Activated CD4-positive, alpha-beta T cell treated with anti-CD3 and anti-CD28 coated beads, Interleukin-2, Interleukin-6, amounts not matched to agents 100 ng/mL and 50 ng/mL, durations not matched to agents 16 hours and 8 hours (primary cell): ENCODE measurements at places on chromosomes 13 and 19.

GRCh38 chr13:52411629-52412028 is 5.7 kb upstream of the THSD1 start:
- peak; percentile 55 for DNase-seq

DNA sequence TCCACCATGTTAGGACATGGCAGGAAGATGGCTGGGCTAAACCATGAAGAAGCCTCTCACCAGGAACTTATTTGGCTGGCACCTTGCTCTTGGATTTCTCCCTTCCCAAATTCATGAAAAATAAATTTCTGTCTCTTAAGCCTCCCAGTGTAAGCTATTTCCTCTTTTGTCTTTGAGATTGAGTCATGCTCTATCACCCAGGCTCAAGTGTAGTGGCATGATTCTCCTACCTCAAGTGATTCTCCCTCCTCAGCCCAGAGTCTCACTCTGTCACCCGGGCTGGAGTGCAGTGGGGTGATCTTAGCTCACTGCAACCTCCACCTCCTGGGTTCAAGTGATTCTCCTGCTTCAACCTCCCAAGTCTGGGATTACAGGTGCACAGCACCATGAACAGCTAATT is 12.6 kb downstream of the ZNF888 start:
- no peak for DNase-seq

DNA sequence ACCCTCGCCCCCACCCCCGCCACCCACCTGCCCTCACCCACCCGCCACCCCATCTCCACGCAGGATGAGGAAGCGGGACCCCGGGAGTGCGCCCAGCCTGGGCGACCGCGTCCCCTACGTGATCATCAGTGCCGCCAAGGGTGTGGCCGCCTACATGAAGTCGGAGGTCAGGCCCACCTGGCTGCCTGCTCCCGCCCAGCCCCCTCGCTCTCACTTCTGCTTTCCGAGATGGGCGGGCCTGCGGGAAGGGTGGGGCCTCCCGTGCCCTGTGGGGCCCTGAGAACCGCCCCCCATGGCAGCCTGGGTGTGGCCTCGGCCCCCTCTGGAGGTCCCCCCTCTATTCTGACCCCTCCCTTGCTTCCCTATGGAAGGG is 3.1 kb upstream of the SPIB start:
- DNase-seq, result no peak

GRCh38 chr13:44388427-44389059 is 14.9 kb downstream of the SERP2 start:
- DNase-seq, result no peak

GRCh38 chr13:100244431-100244830 is 155.5 kb downstream of the PCCA start:
- DNase-seq, result no peak

DNA sequence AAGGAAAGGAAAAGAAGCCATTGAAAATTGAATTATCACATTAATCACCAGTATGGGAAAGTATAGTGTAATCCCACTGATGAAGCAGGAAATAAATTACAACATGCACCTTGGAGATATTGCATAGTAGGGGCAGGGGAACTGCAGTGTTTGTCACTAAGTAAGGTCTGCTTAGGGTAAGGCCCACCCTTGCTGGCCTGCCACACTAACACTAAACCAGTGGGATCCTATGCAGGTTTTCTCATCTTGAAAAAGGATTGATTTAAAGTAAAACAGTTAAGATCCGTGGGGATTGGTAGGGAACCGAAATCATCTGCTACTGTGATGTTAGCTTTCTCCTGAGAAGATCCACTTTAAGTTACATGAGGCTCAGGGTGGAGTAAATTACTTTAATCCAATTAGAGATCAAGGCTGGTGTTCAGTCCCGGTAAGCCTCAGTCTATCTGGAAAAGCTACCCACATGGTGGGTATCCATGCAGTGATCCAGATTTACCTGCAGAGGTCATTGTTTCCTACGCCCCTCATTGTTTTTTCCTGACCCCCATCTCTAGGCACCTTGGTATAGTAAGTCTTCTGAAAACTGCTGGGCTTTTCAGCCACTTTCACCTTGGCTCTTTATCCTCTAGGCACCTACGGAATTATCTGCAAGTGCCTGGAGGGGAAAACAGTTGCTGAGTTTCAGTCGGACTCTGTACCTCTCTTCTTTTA is 1014.9 kb upstream of the ATXN8OS start:
- DNase-seq, result no peak

GRCh38 chr19:3350014-3350663 is 16.2 kb upstream of the NFIC start:
- DNase-seq, result no peak

DNA sequence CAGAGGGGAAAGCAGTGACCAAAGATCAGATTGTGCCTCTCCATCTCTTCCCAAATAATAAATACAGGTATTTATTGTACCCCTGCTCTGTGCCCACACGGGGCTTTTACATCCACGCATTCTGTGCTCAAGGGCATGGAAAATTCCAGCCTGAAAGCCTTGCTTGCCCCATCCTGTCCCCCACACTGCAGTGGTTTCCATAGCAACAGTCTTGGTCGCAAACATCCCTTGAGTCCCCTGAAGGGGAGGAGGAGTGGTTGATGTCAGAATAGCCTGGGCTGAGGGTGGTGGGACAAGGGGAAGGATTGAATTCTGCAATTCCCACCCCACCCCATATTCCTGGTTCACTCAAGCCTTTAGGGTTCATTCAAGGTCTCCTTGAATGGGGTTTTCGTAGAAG is 41.0 kb upstream of the USP29 start:
- DNase-seq, result no peak

DNA sequence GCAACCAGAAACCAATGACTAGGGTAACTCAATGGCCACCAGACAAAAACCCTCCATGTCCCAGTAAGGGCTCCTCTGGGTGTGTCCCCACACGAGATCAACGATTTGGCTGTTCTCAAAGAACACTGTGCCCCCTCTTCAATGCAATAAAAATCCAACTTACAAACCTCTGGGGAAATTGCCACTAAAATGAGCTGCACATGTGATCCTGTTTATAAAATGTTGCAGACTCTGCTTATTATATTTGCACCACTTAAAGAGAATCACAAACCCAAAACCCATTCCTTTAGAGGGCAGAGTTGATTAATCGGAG is 80.5 kb downstream of the STK24 start:
- DNase-seq, result no peak

GRCh38 chr19:43934055-43934984 is 762 bp downstream of the ZNF45 start:
- peak; percentile 6 for DNase-seq

DNA sequence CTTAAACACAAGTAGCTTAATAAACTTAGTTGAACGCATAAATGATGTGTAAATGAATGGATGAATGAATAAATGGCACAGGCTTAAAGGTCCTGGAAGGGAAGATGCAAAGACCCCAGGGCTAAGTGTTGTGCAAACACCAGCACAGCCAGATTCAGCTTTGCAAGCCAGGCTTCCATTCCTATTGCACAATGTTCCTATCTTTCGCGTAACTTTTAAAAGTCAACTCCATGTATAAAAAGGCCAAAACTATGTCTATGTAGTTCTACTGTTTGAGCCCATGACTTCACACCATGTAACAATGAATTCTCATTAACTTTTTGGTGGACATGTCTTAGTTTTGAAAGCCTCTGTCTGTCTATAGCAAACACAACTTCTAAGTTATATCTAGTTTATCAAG is 226.0 kb downstream of the NALCN start:
- no peak for DNase-seq

DNA sequence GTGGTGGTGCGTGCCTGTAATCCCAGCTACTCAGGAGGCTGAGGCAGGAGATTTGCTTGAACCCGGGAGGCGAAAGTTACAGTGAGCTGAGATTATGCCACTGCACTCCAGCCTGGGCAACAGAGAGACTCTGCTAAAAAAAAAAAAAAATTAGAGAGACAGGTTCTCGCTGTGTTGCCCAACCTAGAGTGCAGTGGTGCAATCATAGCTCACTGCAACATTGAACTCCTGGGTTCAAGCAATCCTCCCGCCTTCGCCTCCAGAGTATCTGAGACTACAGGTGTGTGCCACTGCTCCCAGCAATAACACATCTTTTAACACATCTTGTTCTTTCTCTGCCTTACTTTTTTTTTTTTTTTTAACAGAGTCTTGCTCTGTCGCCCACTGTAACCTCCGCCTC is 32.7 kb downstream of the CLEC17A start:
- no peak for DNase-seq

DNA sequence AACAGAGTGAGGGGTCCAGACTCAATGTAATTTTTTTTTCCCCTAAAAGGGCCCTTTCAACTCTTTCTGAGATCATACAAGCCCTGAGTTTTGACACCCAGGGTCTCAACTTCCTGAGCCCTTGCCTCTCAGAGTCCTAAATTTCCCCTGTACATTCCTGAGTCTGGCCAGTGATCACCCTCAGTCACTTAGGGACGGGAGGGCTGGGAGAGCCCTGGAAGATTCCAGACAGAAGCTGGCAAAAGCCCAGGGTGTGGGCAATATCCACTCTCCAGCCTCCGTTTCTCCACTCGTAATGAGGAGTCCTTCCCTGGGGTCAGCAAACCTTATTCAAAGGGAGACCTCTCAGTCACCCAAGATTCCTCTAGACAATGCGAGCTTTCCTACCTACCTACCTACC is 1.6 kb downstream of the PPP1R13L start:
- DNase-seq, result no peak

- no peak for DNase-seq
Observed at GRCh38 chr19:37999309-38000213, 92.6 kb downstream of the SIPA1L3 start.

DNA sequence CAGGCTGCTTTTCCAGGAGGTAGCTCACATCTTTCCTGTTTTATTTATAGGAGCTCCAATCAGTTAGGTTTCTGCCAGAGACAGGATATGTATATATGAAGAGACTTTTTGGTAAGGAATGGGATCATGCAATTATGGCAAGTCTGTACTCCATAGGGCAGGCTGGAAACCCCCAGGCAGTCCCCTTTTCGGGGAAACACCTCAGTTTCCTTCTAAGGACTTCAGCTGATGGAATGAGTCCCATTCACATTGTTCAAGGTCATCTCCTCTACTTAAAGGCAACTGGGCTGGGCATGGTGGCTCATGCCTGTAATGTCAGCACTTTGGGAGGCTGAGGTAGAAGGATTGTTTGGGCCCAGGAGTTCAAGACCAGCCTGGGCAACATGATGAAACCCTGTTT is 10.9 kb upstream of the SLC25A42 start:
- no peak for DNase-seq

- no peak for DNase-seq
Observed at GRCh38 chr13:29436721-29437280, 158.7 kb downstream of the SLC7A1 start.

DNA sequence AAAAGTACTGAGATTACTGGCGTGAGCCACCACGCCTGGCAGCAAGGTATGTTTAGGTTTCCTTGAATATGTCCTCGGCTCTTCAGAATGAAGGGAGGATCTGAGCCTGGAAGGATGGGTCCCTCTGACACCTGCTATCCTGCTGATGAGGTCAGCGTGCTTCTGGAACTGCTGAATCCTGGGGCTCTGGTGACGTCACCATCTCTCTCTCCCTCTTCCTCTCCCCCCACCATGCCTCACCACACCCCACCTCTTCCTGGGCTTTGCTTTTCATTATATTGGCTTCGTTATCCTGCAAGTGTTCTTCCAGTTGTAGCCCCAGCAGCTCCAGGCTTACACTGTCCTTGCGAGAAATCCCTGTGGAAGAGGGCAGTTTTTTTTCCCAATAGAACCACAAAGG is 49.8 kb downstream of the CCNE1 start:
- DNase-seq, result no peak

- no peak for DNase-seq
Observed at GRCh38 chr19:48174445-48175030, 4.1 kb downstream of the ZSWIM9 start.

DNA sequence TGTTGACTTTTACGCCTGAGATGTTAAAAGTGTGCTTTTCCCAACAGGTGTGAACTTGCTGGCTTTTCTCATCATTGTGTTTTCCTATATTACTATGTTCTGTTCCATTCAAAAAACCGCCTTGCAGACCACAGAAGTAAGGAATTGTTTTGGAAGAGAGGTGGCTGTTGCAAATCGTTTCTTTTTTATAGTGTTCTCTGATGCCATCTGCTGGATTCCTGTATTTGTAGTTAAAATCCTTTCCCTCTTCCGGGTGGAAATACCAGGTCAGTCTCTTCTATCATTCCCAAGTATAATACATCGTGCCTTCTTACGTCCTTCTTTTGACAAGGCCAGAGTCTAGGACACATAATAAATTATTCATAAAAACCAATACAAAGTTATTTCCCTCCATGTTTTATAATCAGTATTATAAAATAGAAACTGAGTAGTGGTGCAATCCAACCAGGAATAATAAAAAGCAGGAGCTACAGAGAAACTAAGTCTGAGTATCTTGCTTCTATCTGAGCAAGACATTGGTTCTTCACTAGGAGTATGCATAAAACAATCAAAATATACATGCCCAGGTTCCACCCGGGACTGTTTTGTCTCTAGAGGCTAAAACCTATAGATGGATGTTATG is 57.9 kb downstream of the RXFP2 start:
- no peak for DNase-seq

GRCh38 chr19:7670790-7671189 is 1.9 kb downstream of the RETN start:
- DNase-seq, result no peak

DNA sequence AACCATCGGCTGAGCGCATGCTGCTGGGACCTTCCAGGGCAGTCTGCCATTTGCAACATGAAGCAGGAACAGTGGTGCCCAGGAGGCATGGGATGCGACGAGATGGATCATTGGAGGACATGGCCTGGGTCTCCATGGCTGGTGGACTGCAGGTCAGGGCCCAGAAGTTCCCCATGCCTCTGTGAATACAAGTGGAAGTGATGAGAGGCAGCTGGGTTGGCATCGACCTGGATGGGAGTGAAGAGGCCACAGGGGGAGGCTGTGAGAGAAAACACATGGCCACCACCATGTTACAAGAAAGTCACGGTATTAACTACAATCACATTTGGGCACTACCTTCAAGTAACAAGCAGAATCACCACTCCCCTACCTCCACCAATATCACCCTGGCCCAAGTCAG is 262.0 kb downstream of the FOXO1 start:
- DNase-seq, result no peak

GRCh38 chr19:7789447-7789846 is 26.4 kb downstream of the CLEC4M start:
- DNase-seq, result no peak

DNA sequence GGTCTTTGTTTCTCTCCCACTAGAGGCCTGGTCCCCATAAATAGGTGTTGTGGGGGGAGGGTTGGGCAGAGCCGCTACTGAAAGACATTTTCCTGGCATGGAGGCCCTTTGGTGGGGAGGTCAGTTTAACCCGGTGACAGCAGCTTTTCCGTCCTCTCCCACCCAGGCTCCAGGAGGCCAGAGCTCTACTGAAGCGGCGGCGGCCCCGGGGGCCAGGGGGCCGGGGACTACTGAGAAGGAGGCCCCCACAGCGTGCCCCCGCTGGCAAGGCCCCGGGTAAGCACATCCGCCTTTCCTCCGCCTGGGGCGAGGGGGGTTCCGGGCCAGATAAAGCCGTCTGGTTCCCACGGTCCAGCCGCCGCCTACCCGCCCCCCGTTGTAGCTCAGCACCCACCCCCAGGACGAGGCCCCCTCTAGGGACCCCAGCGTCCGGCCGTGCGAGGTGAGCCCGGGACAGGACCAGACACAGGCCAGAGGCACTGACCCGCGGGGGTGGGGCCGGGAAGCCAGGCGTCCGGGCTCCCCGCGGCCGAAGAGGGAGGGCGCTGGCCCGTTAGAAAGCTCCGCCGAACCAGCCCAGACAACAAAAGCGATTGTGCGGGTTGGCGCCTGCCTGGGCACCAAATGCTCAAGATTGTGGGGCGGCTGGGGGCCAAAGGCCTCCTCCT is 1.1 kb upstream of the LTBP4 start:
- no peak for DNase-seq
